H1 (cell line): ENCODE measurements at places on chromosomes 4 and X.

GRCh38 chr4:74167585-74167984, 9.7 kb downstream of the MTHFD2L start:
- DNase-seq = no peak

DNA sequence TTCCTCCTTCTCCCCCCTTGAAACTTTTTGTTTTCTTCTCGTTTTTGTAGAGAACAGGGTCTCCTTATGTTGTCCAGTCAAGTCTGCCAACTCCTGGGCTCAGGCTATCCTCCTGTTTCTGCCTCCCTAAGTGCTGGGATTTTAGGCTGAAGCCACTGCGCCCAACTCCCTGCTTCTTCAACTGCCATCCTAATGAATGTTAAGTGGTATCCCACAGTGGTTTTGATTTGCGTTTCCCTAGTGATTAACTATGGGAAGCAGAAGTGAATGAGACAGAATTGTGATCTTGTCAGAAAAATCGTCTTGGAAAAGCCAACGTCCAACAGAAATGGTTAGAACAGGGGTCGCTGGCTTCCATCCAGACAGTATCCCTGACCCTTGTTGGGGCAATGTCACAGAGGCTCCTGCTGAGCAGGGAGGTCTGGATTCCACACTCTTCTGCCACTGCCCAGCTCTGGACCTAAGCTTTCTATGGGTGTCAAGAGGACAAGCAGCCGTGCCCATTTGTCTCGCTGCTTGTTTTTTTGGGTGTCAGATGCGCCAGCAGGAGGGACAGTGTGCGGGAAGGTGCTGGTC, 869 bp upstream of the ADD1 start:
- DNase-seq = no peak

GRCh38 chr4:52546449-52546848, 112.7 kb downstream of the USP46 start:
- no peak for DNase-seq

DNA sequence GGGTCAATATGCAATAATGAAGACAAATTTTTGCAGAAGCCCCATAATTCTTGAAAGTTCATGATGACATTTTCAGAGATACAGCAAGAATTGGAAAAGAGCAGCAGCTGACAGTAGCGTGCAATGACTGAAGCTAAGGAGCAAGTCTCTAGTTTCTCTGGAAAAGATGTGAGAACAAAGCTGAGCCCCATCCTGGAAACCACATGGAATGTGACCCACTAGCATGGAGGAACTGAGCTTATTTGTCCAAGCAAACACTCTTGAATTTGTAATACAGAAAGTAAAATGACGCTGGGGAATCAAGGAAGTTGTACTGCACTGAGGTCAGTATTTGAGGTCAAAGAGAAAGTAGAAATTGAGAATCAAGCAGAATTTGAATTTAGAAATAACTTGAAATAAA, 1447.2 kb downstream of the FSTL5 start:
- no peak for DNase-seq

GRCh38 chrX:49760290-49760890, 64.6 kb upstream of the PAGE1 start:
- DNase-seq = no peak
